ENCODE measurements at places on chromosomes 13 and 19.
A peak's percentile ranks its signal among the peaks of the same experiment; 100 is the strongest.

- DNase-seq = no peak
Observed at GRCh38 chr19:29978080-29978479, 36.0 kb downstream of the URI1 start.

DNA sequence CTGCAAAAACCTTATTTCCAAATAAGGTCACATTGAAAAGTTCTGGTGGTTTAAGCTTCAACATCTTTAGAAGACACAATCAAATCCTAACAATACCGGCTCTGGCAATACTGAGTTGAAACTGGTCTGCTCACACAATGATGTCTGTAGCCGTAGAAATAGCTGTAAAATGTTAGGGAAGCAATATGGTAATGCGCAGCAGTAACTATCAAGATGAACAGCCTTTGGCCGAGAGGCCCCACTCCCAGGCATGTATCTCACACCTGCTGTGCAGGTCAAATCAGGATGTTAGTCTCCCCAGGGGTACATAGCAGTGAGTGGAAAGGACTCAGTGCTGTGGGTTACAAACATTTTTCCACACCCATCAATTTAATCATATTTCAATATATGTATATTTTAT is 207.1 kb downstream of the KATNAL1 start:
- DNase-seq = no peak

- DNase-seq = no peak
Observed at GRCh38 chr13:30466841-30467252, 1.1 kb upstream of the HMGB1 start.

GRCh38 chr13:111665691-111666095 is 345.3 kb downstream of the TEX29 start:
- no peak for DNase-seq

DNA sequence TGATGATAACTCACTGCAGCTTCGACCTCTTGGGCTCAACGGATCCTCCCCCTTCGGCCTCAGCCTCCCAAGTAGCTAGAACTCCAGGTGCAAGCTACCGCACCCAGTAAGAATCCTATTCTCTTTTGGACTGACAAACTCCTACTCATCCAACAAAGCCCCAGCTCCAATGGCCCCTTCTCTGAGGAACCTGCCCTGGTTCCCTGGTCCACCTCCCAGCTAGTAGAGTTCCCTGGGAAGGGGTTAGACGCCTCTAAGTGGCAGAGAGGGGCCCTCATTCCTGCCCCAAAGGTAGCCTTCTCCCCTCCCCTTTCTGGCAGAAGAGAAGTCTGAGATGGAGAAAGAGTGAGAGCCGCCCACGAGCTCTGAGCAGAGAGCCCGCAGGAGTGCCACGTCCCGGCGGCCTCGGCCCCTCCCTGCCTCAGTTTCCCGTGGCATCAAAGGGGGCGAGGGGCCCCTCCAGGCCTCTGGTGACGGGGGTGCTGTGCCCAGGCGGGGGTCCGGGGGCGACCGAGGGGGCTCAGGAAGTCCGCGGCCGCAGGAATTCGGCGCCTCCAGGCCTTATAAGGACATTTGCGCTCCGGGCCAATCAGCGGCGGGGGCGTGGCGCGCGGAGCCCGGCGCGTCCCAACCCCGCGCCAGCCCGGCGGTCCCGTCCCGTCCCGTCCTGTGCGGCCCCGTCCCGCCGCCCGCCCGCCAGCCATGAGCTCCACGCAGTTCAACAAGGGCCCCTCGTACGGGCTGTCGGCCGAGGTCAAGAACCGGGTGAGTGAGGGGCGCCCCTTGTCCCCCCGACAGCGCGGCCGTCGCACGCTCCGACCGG is at the start of gene CNN2:
CNN2 (plus strand) TSS at position 649 of the 823 bp plus-strand sequence; CDS start at position 703, 54 bp downstream.
- DNase-seq = peak; percentile 94

DNA sequence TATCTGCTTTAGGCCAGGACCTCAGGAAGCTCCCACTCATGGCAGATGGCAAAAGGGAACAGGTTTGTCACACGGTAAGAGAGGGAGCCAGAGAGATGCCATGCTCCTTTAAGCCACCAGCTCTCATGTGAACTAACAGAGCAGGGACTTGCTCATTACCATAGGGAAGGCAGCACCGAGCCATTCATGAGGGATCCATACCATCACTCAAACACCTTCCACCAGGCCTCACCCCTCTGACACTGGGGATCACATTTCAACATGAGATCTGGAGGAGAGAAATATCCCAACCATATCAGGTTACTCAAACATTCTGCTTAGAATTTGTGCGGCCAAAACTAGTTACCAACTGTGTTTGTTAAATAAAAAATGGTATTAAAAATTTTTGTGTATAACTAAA is 427.0 kb downstream of the UQCRFS1 start:
- DNase-seq = no peak

DNA sequence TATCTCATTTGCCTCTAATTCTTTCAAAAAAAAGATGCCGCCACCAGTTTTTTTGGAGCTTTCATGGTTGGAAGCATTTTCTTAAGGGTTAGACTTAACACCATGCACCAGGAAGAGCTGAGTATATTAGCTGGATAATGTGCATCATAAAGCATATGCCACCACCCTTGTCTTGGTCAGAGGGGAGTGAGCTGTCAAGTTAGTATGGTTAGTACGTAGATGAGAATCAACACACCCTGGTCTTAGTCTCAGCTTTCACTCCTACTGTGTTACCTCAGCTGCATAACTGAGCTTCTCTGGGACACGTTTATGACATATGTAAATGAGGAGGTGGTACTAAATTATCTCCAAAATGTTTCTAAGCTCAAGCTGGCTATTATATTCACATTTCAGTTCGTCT is 415.6 kb downstream of the DCT start:
- no peak for DNase-seq

GRCh38 chr13:60158321-60158801 is 5.4 kb downstream of the DIAPH3 start:
- DNase-seq = peak; percentile 81

DNA sequence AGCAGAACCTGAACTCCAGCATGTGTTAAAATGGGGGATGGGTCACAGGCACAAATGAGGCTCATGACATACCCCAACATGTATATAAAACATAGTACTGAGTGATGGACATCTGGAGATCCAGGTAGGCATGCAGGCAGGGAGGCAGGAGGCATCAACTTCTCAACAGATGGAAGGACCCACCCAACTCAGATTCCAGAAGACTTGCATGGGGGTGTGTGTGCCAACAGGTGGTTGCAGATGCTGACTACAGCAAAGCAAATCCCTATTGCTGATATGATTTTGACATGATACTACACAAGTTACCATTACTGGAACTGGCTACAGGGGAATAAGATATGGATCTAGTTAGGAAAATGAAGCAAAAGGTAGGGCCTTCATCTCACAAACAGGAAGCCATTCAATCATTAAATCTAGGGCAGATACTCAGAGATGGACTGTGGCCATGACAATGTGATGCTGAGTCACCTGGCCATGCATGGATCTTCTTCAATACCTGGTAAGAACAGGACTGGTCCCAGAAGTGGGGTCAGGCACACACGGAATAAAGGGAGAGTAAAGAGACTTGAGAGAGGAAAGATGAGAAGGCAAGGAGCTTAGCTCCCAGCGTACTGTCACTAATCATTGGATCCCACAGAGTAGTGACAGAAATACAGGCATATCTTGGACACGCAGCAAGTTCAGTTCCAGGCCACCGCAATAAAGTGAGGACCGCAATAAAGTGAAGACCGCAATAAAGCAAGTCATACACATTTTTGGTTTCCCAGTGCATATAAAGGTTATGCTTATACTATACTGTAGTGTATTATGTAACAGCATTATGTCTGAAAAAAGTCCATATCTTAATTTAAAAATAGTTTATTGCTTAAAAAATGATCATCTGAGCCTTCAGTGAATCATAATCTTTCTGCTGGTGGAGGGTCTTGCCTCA is 91.3 kb downstream of the USP12 start:
- no peak for DNase-seq

- DNase-seq = no peak
Observed at GRCh38 chr19:40461669-40462221, 3.8 kb downstream of the BLVRB start.

GRCh38 chr13:105721016-105721415 is 814.4 kb downstream of the EFNB2 start:
- DNase-seq = no peak

- DNase-seq = no peak
Observed at GRCh38 chr13:24663089-24663395, 17.2 kb upstream of the ATP12A start.

DNA sequence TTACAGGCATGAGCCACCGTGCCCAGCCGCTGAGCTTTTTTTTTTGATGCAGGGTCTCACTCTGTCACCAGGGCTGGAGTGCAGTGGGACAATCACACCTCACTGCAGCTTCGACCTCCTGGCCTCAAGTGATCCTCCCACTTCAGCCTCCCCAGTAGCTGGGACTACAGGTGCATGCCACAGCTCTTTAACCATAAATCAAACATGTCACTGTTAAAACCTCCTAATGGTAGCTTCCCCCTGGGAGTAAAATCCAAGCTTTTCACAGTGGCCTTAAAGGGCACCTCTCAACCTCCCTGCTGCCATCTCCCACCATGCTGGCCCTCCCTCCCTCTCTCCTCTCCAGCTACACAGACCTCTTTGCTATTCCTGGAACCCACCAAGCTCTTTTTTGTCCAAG is 2.0 kb upstream of the GNG14 start:
- DNase-seq = no peak

GRCh38 chr19:28498404-28498976 is 714.5 kb downstream of the UQCRFS1 start:
- no peak for DNase-seq

GRCh38 chr13:113076681-113077401 is 28.8 kb upstream of the F7 start:
- no peak for DNase-seq

DNA sequence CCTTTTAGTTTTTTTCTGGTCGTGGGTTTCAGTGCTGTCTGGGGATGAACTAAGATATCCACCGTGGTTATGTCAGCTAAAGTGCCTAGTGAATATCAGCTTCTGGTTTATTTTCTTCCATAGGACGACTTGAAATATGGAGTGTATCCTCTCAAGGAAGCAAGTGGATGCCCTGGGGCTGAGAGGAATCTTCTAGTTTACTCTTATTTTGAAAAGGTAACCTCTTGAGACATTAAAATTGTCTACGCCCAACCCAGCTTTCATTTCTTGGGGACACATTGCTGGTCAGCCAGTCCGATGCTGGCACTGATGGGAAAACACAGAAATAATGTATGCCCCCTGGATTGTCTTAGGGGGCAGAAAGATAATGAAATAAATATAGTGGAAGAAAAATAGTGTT is 1.6 kb downstream of the ZNF431 start:
- no peak for DNase-seq

DNA sequence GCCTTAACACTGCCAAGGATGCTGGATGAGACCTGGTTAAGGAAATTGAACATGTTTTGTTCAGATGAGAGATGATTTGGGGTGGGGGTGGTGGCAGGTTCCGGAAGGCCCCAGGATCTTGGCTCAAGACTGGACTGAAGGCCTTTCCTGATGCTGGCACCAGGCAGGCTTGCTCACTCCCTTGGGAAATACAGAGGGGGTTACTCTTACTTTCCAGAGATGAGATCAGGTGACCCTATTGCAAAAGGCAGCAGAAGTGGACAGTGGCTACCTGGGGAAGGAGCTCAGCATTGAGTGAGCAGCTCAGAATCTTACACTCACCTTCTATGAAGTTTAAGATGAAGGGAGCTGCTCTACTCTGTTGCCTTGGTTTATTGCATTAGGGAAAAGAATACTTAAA is 10.8 kb downstream of the GATAD2A start:
- DNase-seq = no peak

DNA sequence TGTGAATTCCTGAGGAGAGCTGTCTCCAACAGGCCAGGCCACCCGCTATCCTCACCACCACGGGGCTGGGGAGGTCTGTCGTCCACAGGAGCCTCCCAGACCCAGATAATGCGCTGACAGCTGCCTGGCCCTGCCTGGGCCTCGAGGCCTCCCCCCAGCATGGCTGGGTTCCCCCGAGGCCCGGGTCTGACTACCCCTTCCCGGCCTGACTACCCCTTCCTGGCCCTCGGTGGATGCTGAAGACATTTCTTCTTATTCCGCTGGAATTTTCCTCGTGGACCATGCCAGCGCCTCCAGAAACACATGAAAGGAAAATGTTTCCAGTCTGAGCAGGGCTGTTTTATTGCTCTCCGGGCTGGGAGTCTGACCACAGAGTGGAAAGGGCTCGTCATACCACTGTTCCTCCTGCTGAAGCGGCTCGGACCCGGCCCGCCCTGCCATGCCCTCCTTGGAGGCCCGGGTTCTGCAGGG is 16.8 kb upstream of the COMP start:
- DNase-seq = no peak

DNA sequence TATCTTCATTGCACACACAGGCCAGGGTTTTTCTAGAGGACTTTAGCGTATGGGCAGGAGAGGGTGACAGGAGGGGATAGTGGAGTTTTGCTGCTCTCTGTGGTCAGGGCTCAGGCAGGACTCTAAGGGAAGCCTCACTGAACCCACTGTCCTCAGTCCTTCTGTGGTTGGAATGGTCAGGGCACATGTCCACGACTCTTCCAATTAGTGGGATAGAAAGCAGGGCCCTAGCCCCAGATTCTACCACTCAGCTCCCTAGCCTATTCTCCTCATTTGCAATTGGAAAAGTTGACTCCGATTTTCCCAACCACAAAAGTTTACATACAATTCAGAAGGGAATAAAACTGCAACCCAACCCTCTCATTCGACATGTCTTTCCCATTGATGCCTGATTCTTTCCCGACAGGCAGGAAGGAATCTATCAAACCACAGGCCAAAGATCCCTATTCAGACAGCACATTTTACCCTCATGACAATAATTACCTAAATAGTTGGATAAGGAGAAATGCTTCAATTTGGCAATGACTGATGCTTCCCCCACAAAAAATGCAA is 38.2 kb downstream of the TGDS start:
- DNase-seq = no peak

DNA sequence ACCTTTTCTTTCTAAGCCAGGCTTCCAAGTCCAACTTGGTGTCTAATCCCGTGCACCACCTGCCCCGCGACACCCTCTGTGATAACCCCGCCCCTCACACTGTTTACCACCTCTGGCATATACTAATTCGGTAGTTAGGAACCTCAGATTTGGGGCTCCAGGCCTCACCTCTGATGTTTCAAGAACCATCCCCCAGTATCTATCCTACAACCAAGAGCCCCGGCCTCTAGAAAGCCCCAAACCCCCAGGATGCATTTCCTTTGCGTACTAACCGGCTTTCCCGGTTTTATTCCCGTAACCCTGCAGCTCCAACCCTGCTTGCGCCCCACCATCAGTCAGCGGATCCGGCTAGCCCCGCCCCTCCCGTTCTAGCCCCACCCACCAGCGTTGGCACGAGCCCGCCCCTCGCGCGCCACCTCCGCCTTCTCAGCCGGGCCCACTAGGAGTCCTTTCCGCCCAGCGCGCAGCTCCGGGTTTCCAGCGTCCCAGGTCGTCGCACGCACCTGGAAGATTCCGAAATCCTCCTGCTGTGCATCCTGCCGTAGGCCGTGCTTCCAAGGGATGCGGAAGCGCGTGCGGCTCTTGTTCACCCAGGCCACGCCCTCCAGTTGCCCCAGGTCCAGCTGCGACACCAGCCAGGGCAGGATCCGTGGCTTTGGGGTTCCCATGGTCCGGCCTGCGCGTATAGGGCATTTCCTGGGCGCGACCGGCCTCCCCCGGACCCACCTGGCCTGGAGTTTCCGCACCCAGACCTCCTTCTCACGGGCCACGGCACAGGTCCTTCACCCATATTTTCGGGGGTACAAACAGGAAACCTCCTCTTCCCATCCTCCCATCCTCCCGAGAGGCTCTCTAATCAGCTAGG is 1.3 kb downstream of the IRF3 start:
- DNase-seq = peak; percentile 93

GRCh38 chr19:54141356-54141755 is 3.8 kb downstream of the CNOT3 start:
- DNase-seq = no peak
